ENCODE measurements at places on chromosomes 2 and 18.

DNA sequence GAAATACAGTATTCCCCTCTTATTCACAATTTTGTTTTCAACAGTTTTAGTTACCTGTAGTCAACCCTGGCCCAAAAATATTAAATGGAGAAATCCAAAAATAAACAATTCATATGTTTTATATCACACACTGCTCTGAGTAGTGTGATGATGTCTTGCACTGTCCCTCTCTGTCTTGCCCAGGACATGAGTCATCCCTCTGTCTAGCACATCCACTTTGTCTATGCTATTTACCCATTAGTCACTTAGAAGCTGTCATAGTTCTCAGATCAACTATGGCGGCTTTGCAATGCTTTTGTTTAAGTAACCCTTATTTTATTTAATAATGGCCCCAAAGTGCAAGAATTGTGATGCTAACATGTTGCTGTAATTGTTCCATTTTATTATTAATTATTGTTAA is 380.6 kb upstream of the REG3G start:
- DNase-seq: peak; percentile 5

GRCh38 chr2:179818546-179818945 is 42.9 kb downstream of the ZNF385B start:
- DNase-seq: peak; percentile 4

DNA sequence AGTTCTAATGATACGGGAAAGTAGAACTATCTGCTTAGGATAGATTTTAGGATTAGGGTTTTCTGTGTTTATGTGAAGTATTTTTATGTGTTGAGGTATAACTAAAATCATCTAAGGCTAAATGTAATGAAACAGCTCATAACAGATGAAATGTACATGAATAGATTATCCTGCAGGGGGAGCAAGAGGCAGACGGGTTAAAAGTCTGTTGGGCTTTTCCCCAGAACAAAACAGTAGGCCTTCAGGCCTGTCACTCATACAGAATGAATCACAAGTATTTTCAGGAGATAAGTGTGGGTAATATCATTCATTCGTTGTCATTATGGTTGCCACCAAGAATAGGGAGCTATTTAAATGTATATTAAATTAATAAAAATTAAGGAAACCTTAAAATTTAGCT is 107.9 kb upstream of the IL1R2 start:
- peak; percentile 32 for DNase-seq

DNA sequence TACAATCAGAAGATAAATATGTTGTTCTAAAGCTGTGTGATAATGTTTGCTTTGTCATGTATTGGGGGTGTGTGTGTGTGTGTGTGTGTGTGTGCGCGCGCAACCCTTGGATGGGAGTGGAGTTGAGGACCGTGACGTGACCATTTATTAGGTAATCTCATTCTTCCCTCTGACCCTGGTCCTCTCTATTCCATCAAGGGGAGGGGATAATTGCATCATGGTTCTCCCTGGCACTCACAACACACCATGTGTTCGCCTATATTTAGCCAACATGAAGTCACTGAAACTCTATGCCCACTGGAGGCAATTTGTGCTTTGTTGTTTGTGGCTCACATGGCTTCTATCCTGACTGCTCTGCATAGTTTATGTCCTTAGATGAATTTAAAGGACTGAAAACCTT is 79.8 kb upstream of the LRPPRC start:
- no peak for DNase-seq

DNA sequence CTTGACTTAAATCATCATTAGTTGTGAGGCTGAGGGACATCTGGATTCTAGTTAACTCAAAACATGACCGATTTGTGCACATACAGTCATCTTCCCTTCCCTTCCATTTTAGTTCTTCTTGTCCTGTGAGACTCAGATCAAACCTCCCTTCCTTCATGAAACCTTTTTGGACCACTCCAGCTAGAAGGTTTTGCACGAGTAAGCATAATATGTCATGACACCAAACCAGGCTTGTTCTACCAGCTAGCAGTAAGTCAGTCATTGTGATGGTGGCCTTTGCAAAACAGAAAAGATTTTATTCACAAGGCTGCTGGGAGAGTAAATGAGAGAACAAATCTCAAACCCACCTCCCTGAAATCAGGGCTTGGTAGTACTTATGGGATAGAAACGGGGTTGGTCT is 14.3 kb downstream of the PPP1R1C start:
- no peak for DNase-seq

GRCh38 chr2:42123426-42123825 is 45.7 kb upstream of the EML4 start:
- DNase-seq: no peak

DNA sequence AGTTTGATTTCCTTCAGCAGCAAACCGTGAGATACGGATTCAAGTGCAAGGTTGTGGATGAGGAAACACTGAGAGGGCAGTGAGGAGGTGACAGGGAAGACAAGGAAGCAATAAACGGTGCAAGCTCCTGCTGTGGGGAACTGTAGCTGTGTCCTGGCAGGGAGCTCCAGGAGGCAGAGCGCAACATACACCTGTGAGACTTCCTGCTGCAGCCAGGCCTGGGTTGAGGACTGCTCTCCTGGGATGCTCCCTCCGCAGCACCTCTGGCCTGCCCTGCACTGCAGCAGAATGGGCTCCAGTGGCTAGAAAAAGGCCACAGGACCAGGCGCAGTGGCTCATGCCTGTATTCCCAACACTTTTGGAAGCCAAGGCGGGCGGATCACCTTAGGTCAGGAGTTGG is 85.5 kb downstream of the MRO start:
- no peak for DNase-seq

DNA sequence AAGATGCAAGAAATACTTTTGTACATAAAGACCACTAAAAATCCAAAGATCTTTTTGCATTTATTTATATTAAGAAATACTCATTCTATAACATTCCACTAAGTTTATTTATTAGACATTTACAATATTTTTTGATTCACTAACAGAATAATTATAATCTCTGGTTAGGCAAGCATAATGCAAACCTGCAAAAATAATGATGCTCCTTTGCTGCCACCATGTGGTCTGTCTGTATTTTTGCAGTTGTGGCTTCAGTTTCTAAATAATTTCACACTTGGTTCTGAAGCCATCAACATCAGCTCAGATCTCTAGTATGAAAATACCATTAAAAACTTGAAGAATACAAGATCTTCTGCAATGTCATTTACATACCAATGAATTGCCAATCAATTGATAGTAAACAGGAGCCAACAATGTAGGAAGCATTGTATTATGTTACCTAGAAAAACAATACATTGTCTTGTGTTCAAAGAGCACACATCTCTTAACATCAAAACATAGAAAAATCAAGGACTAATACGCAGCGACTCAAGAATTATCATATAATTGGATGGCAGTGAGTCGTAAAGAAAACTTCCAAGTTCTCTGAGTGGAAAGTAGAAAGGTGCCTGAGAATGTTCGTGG is 28.8 kb upstream of the WDR75 start:
- DNase-seq: peak; percentile 27

GRCh38 chr2:84904717-84905174 is 710 bp upstream of the TMSB10 start:
- peak; percentile 65 for DNase-seq

- no peak for DNase-seq
Observed at GRCh38 chr18:79371561-79372121, 24.1 kb upstream of the NFATC1 start.

- DNase-seq: no peak
Observed at GRCh38 chr2:167863377-167863776, 384.0 kb downstream of the STK39 start.

DNA sequence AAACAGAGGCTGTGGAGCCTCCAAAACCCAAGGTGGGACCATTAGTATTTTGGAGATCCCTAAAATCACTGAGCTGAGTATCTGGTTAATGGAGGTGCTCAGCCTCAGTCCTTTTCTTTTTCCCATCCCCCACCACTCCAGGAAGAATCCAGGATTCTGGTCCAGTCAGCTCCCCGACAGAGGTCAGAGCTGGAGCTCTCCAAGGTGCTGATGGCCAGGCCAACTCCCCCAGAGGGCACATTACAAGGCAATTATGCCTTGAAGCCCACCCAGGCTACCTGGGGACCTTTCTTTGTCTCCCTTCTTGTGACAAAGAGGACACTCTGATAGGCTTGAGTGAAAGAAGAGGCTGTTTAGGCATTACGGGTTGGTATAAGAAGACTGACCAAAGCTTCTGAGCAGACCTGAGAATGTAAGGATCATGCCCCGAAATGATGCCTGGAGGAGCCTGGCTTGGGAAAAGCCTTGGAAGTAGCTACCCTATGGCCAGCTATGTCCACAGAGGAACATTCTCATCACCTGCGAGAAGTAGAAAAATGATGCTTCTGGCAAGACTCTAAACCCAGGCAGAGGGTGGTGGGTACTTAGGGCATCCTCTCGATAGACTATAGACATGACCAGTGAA is 102.5 kb upstream of the LDAH start:
- peak; percentile 36 for DNase-seq

DNA sequence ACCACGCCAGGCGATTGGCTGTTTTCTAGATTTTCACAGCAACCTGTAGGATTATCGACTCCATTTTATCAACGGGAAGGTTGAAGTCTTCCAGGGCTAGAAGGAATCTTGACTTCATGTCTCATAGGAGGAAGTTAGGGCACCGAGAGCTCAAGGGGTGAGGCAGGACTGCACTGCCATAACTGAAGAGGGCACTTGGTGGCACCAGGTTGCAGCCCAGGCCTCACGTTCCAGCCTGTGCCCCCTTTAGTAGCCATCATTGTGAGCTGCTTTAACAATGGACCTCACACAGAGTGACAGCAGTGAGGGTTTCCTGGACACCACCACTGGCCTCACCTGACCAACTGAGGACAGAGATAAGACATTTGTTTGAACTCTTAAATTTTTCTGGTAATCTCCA is 22.9 kb upstream of the RPL37A start:
- DNase-seq: no peak

- no peak for DNase-seq
Observed at GRCh38 chr2:42752314-42752713, 11.6 kb downstream of the OXER1 start.

DNA sequence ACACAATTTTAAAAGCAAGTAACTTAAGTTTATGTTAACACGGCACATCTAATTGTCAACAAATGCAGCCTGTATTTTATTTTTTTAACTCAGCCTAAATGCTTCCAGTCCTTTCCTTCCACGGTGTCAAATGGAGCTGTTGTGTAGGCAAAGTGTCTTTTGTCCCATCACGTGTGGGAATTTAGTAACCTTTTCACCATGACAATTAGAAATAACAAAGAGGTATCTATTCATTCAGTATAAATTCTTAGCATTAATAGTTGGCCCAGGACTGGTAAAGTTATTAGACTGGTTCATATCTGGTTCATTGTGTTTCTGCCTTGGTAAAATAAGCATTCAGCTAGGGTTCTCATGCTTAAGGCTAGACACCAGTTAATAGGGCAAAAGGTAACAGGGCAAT is 47.9 kb downstream of the FRZB start:
- no peak for DNase-seq

GRCh38 chr2:209321076-209321475 is 102.8 kb upstream of the MAP2 start:
- DNase-seq: no peak

GRCh38 chr2:161204846-161205245 is 44.6 kb downstream of the TANK start:
- DNase-seq: no peak

DNA sequence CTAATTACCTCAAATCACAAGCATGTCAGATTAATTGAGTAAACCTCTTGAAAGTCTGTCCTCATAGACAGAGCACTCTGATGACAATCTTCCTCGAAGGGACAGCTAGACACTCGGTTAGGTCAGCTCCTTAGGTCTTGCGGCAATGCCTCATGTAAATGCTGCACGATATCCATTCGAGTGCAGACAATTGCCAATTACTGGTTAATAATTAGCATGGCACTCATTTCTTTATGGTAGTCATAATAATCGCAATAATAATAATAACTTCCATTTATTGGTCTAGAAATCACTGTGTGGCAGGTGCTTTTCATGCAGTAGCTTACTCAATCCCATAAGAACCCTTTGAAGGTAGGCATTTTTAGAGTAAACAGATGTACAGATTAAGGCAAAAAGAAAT is 44.7 kb upstream of the DSC1 start:
- DNase-seq: no peak

- peak; percentile 72 for DNase-seq
Observed at GRCh38 chr2:70767699-70768589, at the start of gene ADD2. Gene ADD2 (minus strand): TSS chr2:70768200. CDS start chr2:70706408, 61,792 bp downstream.

DNA sequence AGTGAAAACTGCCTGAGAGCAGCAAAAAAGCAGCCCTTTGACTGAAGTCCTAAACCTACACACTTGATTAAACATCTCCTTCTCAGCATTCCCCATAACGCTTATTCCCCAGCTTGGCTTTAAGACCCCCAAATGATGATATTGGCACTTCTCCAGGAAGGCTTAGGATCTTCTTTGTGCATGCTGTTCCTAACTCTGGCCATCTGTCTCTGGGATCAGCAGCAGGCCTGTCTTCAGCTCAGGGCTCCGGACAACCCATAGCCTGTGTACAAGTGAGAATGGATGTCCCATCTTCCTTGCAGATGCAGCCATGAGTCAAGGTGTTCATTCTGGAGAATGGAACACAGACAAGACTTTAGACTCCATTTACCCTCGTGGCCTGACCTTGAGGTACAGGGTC is 81.6 kb upstream of the TMEM17 start:
- DNase-seq: no peak

GRCh38 chr18:7750095-7750663 is 183.1 kb downstream of the PTPRM start:
- DNase-seq: no peak

DNA sequence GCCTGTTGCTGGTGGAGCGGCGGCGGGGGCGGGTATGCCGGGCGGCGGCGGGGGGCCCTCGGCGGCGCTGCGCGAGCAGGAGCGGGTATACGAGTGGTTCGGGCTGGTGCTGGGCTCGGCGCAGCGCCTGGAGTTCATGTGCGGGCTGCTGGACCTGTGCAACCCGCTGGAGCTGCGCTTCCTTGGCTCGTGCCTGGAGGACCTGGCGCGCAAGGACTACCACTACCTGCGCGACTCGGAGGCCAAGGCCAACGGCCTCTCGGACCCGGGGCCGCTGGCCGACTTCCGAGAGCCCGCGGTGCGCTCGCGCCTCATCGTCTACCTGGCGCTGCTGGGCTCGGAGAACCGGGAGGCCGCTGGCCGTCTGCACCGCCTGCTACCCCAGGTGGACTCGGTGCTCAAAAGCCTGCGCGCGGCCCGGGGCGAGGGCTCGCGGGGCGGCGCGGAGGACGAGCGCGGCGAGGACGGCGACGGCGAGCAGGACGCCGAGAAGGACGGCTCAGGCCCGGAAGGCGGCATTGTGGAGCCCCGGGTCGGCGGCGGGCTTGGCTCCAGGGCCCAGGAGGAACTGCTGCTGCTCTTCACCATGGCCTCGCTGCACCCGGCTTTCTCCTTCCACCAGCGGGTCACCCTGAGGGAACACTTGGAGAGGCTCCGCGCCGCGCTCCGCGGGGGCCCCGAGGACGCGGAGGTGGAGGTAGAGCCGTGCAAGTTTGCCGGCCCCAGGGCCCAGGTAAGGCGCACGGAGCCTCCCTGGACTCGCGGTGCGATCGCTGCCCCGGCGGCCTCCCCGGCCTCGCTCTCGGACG is 1.0 kb downstream of the ZCCHC2 start:
- DNase-seq: no peak

- no peak for DNase-seq
Observed at GRCh38 chr2:43155851-43156411, 70.5 kb downstream of the ZFP36L2 start.

- DNase-seq: no peak
Observed at GRCh38 chr2:123095219-123095835, 929.8 kb upstream of the CNTNAP5 start.
